ENCODE measurements at places on chromosomes 13 and 19. TPM values are rescaled to one million over a fixed set of nuclear protein-coding genes. Genes with fewer than 3 reads are reported as not detected.
A peak's percentile ranks its signal among the peaks of the same experiment; 100 is the strongest.

- no peak for DNase-seq
Measured at GRCh38 chr19:52936151-52936953, 13.1 kb upstream of the ZNF888 start.

DNA sequence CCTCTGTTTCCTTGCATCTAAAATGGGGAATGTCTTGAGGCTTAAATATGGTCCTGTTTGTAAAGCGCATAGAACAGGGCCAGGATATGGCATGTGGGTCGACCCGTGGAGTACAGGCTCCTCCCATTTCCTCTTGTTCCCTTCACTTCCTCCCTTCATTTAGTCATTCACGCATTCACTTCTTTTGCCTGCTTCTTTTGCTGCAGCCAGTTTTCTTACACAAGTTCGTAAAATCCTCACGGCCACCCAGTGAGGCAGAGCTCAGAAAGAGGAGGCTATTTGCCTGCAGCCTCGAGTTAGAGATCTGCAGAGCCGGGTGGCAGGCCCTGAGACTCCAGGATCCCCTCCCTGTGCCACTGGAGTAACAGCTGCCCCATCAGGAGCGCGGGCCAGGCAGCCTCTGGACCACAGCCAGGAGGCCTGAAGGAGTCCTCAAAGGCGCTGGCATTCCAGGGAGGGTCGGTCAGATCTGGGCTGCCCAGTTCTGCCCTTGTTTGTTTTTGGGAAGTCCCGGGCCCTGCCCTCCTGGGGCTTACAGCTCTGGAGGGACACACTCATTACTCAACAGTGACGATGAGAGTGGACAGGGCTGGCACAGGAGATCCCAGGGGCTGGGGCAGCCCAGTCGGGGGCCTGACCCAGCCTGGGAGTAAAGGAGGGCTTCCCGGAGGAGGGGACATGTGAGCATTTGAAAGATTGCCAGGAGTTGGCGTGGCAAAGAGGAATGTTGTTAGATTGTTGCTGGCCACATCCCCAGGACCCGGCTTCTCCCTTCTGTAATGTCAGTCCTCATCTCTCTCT lies 4.6 kb downstream of the PPP5C start:
- DNase-seq = no peak

DNA sequence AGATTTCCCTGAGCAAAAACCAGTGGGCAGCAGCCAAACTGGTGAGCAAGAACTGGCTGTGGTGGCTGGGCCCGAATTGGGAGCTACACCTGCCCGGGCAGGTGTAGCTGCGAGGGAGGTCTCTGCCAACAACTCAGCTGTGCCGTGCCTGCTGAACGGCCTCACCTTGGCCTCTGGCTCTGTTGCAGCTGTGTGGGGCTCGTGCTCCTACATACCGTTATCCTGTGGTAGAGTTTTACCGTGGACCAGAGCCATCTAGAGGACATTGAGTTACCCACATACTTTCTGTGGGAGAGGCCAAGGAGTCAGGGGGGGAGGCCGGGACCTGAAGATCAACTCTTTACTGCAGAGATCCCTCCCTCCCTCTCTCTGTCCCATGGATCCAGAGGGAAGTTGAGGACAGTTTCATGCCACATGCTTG lies 113.2 kb downstream of the TM9SF2 start:
- DNase-seq = peak; percentile 73

- peak; percentile 68 for DNase-seq
Measured at GRCh38 chr19:53333066-53333462, 485 bp upstream of the ZNF845 start.

- DNase-seq = no peak
Measured at GRCh38 chr13:111020021-111020420, 95.1 kb upstream of the ARHGEF7 start.

Gene TIMM44
- total RNA-seq = 131 TPM

Gene KIR3DL2
- total RNA-seq = not detected
